ENCODE measurements at places on chromosomes 2 and 18.

DNA sequence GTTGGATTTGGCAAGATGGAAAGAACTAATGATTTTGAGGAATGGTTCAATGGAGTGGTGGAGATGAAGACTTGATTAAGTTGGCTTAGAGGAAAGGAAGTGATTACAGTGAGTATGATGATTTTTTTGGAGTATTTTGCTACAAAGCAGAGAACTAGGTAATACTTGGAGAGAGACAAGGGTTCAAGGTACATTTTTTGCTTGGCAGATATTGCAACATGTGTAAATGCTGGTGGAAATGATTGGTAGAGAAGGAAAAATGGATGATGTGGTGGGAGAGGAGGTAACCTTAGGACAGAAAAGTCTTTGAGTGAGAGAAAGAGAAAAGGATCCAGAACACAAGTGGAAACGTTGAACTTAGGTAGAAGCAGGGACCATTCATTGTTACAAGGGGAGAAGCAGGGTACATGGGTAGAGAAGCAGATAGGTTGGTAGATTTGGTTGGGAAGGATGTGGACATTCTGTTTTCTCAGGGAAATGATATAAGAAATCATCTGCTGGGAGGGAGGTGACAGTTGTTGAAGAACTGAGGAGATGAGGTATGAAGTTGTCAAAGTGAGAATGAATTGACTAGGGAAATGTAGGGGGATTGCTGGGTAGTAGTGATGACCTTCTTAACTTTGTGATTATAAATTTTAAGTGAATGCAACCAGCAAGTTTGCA is 6.5 kb downstream of the EHBP1 start:
- DNase-seq: no peak

DNA sequence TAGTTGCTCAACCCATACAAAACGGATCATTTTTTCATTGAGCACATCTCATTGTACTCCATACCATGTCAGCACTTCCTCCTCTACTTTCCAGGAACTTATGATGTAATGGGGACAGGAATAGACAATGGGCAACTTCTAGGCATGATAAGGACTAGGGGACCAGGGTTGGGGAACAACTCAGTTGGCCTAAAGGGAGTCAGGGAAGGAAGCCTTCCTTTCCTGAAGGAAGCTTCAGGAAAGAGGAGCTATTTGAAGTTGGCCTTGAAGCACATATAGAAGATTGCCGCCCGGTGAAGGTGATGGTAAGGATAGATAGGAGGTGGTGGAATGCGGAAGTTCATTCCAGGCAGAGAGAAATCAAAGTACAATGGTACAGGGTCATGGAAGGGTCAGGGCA is 283.9 kb downstream of the SLC8A1 start:
- no peak for DNase-seq

- no peak for DNase-seq
Measured at GRCh38 chr2:148599109-148599991, 45.2 kb upstream of the EPC2 start.

- no peak for DNase-seq
Measured at GRCh38 chr18:36593001-36593400, 235.8 kb downstream of the TPGS2 start.

DNA sequence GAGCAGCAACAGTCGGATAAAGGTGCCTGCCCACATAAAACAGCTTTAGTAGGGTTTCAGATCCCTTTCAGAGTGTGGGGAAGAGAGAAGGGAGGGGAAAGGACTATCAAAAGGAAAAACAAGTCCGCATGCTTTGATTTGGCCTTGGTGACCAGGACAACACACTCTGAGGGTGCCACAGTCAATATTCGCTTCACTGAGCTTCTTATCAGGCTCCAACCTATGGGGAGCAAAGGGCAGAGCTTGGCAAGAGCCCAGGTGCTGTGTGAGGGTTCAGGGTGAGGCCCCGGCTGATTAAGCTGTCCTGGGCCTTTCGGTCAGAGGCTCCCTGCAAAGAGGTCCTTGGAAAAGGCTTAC is 237.4 kb upstream of the SMAD2 start:
- no peak for DNase-seq

DNA sequence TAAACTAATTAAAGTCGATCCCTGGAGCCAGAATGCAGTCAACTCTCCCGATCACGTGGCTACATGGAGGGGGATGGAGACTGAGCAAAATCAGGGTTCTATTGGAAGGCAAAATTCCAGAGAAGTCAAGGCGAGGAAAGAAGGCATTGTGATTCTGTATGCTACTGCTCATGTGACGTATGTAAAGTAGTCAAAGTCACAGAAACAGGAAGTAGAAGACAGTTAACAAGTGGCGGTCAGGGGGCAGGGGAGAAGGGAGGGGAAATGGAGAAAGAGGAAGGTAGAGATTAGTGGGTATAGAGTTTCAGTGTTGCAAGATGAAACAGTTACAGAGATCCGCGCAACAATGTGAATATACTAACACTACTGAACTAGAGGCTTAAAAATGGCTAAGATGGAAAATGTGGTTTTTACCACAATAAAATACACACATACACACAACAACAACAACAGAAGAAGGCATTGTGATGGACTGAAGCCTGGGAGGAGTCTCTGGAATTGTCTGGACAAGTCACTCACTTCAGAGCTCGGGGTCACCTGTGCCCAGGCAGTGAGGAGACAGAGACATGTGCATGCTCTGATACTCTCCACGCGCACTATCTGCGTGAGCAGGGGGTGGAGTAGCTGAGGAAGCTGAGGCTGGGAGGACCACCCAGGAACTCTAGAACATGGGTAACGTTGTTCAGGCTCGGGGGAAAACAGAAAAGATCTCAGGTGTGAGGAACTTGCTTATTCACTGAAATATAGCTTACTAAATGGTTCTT is 89.9 kb upstream of the CDCA7 start:
- peak; percentile 53 for DNase-seq

- no peak for DNase-seq
Measured at GRCh38 chr18:39918847-39919246, 2036.2 kb upstream of the PIK3C3 start.

DNA sequence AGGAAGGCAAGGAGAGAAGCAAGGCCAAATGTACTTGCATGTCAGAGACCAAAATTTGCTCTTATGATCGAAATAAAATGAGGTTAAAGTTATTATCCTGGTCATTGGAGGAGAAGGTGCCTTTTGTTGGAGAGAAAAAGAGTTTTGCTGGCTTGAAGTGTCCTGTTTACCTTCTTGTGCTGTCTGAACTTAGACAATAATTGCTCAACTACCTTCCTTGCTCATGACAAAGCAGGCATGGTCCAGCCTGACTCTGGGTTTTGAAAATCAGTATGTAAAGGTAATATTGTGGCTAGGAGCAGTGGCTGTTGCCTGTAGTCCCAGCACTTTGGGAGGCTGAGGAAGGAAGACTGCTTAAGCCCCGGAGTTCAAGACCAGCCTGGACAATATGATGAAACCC is 89.1 kb downstream of the MEIS1 start:
- DNase-seq: no peak

DNA sequence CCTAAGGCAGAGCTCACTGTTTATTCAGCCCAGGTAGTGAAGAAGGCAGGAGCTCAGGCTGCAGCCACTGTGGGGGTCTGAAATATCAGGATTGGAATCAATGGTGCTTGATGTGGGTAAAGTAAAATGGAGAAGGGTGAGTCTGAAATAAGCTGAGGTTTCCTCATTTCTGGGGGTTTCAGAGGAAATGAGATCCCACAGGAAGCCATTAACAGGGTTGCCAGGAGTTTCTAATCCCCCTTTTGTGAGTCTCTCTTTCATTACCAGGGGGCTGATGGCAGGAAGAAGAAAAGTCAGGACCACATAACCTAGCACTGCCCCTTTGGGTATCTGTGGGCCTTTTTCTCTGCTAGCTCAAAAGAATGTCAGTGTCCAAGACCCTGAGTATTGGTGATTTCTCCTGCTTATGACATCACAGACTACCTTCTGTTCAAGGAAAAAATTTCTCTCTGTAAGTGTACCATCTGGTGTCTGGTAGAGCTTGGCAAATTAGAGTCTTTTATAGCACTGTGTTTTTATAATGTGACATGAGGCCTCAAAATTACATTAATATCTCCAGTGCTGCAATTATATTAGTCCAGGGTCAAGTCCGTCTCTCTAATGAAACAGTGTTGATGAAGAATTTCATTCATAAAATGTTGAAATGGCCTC is 56.0 kb downstream of the LBH start:
- DNase-seq: no peak

DNA sequence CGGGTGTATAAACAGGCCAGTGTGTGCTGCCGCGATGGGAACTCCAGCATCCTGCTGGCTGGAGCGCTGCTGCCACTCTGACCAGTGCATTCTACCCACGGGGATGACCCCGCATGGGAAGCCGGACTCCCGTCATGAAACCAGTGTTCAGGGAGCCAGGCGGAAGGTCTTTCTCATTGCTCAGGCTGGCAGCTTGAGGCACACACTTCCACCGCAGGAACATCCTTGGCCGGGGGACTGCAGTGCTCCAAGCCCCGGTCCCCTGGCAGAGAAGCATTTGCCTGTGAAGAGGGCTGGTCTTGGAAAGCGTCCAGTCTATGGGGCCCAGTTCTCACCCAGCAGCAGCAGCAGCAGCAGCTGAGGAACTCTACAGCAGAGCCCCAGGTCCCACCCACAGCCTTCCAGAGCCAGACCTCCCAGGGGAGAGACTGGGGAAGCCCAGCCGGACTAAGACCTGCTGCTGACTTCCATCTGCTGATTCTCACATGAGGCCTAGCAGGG is 235.9 kb downstream of the KLHL29 start:
- no peak for DNase-seq

GRCh38 chr2:125576558-125576957 is 1079.4 kb upstream of the GYPC start:
- no peak for DNase-seq

GRCh38 chr2:23363831-23364230 is 21.1 kb upstream of the KLHL29 start:
- no peak for DNase-seq

DNA sequence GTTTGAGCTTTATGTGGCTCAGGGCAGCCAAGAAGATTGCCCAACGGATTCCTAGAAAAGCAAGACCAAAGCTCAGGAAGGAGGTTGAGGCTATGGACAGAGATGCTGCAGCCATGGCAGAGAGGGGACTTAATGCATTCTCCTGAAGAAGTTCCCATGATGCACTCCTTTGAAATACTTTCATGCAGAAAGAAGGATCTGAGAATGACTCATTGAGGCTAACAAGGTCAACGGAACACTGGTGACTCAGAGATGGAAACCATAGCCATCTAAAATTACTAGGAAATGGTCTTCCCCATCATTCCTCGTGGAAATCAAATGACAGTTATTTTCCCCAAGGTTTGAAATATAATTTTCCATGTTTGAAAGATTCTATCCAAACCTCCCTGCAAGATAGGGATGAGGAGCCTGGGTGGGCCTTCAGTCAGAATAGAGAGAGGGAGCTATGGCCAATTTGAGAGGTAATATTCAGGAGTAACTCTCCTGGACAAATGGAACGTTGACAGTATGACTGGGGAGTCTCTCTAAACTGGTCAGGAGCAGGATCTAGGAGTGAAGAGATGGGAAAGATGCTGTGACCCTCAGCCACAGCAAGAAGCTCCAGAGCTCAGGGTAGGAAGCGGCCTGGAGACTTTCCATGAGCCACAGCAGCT is 63.0 kb downstream of the REEP1 start:
- no peak for DNase-seq

DNA sequence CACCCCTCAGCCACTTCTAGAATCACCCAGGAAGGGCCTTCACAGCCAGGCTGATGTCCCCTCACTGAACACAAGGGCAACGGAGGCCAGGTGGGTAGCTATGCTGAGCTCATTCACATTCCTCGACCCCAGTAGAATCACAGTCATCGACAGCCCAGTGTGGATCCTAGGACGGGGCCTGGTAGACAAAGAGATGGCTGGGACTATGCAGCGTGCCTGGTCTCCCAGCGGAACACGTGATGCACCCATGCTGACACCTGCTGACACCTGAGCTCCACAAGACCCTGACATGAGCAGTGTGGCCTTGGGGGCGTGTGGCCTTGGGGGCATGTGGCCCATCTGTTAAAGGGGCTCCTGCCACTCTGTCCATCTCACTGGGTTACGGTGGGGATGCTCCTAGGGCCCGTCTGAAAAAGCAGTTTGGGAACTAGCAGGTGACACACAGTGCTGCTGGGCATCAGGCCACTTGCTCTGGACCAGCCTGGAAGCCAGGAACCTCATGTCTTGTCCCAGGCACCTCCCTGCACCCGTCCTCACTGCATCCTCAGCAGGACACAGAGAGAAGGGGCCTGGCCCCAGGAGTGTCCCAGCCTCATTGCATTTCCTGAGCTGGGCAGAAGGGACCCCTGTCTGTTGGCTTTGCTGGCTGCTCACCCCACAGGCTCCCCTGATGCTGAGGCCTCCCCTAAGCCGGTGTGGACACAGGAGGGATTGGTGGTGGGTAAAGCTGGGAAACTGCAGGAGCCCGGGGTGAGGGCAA is 9.7 kb downstream of the ECEL1 start:
- no peak for DNase-seq

- DNase-seq: no peak
Measured at GRCh38 chr18:27005589-27005988, 140.1 kb upstream of the AQP4 start.

DNA sequence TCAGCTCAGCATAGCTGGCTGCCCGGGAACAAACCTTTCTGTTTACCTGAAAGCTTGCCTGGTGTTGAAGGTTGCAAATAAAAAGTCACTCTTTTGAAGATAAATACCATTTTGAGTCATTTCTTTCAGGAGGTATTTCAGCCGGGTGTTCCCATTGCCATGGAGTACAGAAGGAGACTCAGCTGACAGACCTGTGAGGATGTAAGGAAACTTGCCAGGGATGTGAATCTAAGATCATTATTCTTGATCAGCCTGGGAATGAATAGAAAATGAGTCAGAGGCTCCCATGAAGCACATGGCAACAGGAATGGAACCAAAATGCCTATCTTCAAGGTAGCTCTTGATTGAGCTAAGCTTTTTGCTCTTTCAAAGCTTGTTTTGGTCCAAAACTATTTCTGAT is 231.2 kb downstream of the CYRIA start:
- no peak for DNase-seq

DNA sequence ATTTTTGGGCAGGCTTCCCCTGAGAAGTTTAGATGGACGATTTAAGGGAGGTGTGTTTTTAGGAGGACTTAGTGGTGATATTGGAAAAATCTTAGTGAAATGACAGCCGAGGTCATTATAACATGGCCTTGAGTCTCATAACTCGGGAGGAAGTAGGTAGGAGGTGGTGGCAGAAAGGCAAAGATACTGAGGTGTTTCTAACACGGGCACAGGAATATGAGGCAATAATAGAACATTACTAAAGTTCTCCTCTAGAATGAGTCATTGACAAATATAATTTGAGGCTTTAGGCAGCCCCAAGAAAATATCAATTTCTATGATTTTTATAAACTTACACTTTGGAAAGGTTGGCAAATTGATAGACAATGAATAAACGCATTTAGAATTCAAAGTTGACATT is 146.1 kb upstream of the ZEB2 start:
- no peak for DNase-seq

GRCh38 chr2:126614524-126615227 is 41.3 kb upstream of the GYPC start:
- no peak for DNase-seq

- DNase-seq: no peak
Measured at GRCh38 chr2:132671151-132671835, 1.3 kb upstream of the LYPD1 start.

Data from CD8-positive, alpha-beta T cell (primary cell).